NCI-H1436 treated with DMSO at 0.1 percent for 48 hours (cell line): ENCODE measurements at places on chromosomes 5 and 9.

DNA sequence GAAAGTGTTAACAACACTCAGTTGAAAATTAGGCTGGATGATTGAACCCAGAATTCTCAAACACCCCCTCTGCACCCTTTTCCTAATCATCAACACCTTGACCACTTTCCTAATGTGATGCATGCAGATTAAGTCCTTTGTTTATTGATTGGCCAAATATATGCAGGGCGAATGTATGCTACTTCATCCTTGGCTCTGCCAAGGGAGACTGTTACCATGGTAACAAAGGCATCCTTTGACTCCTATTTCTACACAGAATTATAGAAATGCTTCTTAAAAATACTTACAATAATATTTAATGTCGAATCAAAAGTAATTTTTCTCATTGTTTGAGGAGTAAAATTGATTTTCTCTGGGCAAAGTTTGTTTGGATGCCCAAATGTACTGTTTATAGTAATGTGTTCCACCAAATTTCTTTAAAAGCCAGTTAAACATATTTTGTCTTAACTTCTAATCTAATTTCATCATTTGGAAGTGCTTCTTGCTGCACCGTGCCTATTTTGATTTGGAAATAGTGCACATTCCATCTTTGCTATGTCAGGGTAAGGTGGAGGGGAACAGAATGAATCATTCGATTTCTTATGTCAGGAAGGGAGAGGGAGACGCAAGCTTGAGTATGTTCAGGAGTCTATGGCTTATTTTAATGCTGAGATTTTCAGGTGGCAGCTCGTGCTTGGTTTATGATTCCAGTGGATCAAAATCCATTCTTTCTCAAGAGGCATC is 1384.3 kb upstream of the WWC1 start:
- no peak for DNase-seq

DNA sequence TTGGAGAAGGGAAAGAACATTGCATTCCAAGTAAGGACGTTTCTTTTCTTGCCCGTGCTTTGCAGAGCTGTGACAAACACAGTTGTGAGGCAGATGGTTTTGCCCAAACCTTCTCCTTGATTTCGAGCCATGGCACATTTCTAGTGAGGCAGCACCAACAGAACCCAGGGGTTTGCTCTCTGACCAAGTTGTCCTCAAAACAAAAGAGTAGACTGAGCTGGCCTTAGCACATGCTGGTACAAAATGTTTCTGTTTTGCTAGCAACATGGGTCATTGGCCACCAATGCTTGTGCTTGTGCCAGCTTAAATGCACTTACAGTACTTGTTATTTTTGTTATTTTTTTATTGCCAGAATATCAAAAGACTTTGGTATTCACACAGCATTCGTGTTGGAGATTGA is 328.8 kb downstream of the GADD45G start:
- DNase-seq = no peak

- no peak for DNase-seq
These were observed 3.7 kb downstream of the TXN start for GRCh38 chr9:110252509-110253139.

DNA sequence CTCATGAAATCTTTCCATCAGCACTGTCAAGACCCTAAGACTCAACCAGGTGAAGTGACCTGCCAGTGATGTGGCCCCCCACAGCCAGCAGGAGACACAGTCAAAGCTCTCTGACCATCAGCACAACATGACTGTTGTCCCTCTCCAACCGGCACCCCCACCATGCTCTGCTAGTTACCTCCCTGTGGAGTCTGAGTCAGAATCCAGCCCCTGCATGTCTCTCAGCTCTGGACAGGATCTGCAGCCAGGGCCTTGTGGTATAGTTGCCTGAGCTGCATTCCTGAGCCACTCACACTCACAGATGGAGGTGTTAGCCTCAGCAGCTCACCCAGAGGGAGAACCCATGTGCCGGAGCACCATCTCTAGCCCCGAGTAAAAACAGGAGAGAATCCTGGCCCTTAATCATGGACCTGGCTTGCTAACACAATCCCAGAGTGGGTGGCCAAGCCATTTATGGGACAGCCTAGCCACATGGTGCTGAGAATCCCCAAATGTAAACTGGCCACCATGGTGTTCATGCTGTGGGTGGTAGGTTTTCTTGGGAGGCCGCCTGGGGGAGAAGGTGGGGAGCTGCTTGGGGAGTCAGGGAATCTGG is 237.8 kb downstream of the PAPPA start:
- no peak for DNase-seq

GRCh38 chr5:18736051-18736398 is 1101.8 kb downstream of the TAF11L14 start:
- no peak for DNase-seq

GRCh38 chr5:142472306-142472951 is 147.6 kb upstream of the SPRY4 start:
- DNase-seq = no peak

GRCh38 chr9:123454361-123454760 is 98.4 kb downstream of the CRB2 start:
- DNase-seq = no peak

GRCh38 chr5:38615981-38616451 is 59.6 kb upstream of the LIFR start:
- no peak for DNase-seq

- DNase-seq = no peak
These were observed 463.2 kb upstream of the ZNF608 start for GRCh38 chr5:125209650-125210049.

- no peak for DNase-seq
These were observed 4.0 kb downstream of the MAT2B start for GRCh38 chr5:163509291-163509951.

DNA sequence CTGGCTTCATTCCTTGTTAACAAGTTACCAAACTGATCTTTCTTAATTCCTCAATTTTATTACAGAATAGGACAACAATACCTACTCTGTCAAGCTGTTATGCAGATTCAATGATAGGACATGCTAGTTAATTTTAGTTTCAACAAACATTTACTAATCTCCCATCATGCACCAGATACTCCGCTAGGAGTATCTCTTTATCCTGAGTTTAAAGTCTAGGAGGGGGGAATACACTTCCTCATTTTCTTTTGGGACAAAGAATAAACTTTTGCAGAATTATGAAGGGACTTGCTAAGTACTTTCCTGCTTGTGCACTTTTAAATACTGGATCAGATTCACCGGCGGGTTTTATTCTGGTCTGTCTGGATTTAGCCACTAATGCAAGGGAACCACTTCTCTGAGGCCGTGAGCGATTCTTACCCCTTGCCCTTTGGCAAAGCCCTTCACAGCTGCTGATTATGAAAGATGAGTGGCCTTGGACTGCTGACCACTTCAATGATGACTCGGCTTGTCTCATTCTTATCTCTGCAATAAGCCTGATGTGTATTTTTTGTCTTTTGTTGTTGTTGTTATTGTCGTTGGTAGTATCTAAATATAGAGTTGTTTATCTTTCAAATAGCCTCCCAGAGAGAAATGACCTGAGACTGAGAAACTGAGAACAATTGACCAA is 73.9 kb downstream of the RMI1 start:
- DNase-seq = no peak

DNA sequence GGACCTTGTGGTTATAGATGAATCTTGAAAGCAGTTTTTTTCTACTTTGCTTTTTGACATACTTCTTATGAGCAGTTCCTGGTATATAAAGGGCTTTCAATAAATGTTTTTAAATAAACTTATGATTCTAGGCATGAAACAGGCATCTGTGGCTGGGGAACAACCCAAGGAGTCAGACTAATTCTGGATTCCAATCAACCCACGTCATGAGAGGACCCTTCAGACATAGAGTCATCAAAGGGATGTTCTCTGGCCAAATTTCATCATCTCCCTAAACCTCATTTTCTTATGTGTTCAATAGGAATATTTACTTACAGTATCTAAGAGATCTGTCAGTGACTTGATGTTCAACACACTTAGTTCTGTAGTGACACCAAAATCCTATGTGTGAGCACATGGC is 243.8 kb upstream of the ZNF462 start:
- DNase-seq = no peak

- DNase-seq = no peak
These were observed 21.2 kb downstream of the ADAM19 start for GRCh38 chr5:157554179-157555036.

DNA sequence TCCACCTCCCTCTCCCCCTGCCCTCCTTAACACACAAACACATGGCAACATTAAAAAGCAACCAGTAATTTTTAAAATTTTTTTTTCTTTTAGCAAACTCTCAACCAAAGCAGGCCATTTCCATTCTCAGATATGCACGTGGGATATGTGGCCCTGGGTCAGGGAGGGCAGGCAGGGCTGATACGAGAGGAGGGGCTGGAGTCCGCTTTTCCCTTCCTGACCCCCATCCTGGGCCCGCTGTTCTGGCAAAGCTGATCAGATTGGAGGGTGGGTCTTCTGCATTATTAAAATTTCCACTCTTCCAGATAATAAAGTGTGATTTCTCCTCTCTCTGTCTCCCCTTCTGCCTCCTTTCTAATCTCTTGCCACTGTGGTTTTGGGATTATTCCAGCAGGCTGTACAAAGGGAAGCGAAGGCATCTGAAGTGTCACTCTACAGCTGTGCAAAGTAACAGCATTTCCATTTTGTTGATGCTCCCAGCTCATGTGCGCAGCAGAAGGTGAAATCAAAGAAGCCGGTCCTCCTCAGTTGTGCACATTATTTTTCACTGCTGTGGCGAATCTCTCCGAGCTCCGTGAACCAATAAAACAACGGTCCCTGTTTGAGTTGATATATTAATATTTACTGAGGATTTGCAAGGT is 12.0 kb downstream of the IRX1 start:
- no peak for DNase-seq

DNA sequence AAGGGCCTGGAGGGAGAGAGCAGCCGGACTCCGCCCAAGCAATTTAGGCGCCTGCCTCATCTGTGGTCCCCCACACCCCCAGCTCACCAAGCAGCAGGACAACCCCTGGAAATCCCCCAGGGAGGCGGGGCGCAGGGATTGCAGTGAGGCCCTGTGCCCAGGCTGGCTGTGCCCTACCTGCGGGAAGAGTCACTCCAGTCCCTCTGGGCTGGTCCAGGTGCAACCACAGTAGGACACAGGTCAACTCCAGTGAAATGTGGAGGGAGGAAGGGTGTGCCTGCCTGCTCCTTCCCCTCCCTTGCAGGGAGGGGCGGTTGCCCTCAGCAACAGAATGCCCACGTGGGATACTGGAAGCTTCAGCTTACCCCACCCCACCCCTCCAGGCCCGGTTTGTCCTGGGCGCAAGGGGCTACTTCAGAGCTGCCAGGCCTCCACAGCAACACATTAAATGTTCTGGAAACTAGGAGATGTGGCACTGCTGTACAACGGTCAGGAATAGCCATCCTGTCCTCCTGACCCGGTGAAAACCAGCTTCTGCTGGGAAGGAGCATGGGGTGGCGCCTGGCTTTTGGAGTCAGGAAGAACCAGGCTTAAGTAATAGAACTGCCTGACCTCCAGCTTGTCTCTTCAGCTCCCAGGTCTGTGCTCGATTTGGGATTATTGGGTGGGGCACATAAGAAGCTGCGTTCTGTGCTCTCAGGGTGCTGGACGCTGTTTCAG is 22.5 kb downstream of the ABO start:
- DNase-seq = no peak

DNA sequence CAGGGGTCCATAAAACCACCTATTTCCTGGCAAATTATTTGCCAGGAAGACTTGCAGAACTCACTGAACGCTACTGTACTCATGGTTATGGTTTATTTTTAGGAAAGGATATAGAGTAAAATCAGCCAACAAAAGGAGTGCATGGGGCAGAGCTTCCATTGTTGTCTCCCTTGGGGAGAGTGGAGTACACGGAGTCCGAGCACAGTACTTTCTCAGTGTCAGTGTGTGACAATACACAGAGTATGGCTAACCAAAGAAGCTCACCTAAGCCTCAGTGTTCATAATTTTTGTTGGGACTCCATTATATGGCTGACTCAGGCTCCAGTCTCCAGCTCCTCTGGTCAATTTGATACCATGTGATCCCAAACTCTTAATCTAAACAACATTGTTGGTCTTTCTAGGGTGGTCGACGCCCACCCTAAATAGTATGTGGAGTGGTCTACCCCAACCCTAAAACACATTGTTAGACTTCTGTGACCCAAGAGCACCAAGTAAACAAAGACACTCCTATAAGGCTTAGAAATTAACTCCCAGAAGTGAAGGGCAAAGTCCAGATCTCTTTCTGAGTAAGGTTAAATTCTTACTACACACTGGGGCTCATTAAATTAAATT is 74.9 kb downstream of the SLC44A1 start:
- DNase-seq = no peak

DNA sequence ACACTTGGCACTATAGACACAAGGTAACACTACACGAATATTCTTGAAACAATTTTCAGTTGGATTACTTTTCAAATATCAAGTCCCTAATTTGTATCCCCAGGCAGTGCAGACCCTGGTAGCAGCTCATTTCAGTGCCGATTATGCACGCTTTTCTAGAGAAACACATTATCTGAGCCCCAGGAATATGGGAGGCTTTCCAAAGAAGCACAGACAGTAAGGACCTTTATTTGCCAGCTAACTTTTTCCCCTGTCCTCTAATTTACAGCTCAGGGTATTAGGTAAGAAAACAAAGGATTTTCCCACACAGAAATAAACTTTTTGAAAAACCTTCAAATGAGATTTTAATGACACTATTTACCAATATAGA is 852.3 kb upstream of the DMAC1 start:
- DNase-seq = no peak

GRCh38 chr5:150469718-150470469 is 20.4 kb upstream of the RPS14 start:
- no peak for DNase-seq

GRCh38 chr9:26695298-26695622 is 197.3 kb downstream of the CAAP1 start:
- DNase-seq = no peak

DNA sequence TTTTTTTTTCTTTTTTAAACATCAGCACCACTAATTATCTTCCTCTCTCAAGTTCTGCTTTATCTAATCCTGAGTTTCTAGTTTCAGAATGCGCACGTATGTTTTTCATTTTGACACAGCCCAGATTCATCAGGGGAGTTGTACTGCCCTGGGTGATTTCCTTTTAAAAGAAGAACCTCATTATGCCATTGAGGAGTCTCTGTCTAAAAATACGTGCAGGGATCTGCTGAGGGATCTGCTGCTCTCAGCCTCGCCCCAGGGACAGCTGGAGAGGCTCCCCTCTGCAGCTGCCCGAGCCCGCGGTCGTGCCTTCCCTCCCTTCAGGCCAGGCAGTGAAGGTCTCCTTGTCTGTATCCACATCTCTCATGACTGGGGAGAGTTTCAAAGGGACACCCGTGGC is 273.1 kb downstream of the ARHGEF28 start:
- no peak for DNase-seq

GRCh38 chr9:69502671-69503301 is 169.4 kb downstream of the APBA1 start:
- no peak for DNase-seq

DNA sequence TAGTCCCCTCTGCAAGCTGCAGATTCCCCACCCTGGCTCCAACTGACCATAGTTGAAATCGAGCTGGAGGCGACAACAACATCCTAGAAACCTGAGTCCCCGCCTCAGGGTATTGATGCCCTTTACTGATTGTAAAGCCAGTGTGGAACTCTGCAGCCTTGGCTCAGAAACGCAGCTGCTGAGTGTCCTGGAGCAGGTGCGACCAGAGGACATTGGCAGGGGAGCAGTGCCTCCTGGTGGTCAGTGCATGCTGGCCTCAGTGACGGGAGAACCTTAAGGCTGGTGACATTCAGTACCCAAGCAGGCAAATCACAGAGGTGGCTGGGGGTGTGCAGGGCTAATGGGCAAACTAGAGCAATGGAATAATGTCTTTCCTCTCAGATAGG is 20.4 kb upstream of the ZNF354B start:
- no peak for DNase-seq
